Camera-type eye (tissue), 1 donor: ENCODE measurements at places on chromosomes 7 and 10. TPM values are rescaled to one million over a fixed set of nuclear protein-coding genes. Genes with fewer than 3 reads are reported as not detected.

NYAP1 gene
- total RNA-seq, result 6.0 TPM

HOXA11 gene
- total RNA-seq, result not detected

PODXL gene
- total RNA-seq, result 42.2 TPM

GFRA1 gene
- 62.2 TPM for total RNA-seq

RBM20 gene
- 2.7 TPM for total RNA-seq

CYP3A7 gene
- not detected for total RNA-seq
